Cortex of kidney (tissue), 1 donor: ENCODE measurements at places on chromosomes 4 and X.

DNA sequence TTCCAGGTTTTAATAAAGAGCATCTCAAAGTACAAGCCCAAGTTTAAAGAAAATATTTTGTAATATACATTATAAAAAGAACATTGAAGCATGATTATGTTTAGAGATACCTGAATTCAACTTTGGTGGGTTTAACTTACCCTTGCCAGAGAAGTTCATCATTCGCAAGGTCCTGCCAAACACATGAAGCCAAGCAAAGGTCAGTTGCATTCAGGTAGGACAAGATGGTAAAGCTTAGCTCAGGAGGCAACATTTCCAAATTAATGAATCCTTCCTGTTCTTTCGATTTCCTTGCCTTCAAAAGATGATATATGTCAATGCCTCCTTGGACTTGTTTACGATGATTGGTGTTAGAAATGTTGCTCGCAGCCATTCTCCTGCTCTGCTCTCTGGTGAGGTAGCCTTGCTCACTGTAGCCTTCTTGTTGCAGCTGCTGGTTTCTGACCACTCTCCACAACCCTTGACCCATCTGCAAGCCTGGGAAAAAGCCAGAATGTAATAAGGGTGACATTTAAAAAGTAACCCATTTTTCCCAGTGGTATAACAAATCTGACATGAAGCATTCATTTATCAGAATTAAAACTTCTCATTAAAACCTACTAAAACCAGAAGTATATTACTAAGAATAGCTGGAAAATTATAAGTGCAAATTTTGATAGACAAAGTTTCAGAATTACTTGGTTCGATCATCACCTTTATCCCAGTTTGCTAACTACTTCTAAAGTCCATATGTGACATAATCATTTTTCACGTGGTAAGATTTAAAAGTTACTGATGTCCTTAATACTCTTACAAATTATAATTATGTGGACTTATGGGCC is 20.6 kb downstream of the FBXO8 start:
- DNase-seq, result no peak

DNA sequence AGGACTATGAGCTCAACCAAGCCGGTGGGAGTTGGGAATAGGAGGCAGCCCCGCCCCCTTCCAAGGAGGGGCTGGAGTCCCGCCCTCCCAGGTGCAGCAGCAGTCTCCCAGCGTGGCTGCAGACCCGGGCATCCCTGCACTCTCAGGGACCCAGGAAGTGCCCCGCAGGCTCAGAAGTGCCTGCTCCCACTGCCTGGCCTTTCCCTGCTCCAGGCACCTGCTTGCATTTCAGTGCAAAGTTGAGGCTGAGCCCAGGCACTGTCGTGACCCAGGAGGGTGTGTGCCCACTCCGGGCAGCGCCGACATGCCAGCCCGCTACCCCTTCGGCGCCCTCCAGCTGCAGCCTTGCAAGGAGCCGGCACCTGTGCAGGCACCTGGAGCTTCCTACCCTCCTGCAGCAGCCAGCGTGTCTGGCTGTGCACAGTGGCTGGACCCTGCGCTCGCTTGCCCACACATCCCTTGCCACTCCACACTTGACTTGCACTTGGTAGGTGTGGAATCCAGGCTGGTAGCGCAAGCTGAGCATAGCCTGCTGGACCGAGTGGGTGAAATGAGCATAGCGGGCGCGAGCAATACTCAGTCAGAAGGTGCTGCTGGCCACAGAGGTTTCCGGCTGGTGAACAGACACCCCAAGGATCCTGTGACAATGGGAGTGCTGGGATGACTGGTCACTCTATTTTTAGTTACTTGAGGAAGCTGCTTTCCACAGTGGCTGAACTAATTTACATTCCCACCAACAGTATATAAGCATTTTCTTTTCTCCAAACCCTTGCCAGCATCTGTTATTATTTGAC is 236.3 kb downstream of the PCDH10 start:
- DNase-seq, result no peak

DNA sequence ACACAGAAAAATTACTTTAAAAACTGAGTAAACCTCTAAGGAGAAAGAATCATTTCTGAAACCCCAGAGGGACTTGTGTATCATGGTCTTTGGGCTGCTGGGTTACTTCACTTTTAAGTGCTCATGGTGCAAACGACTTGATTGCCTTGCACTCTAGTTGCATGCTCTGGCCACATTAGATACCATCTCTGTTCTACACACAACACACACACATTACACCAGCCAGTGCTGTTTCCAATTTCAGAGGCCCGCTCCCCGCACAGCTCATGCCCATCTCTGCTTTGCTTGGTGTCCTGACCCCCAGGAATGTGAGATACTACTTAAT is 2.1 kb downstream of the PPP3CA start:
- DNase-seq, result no peak

DNA sequence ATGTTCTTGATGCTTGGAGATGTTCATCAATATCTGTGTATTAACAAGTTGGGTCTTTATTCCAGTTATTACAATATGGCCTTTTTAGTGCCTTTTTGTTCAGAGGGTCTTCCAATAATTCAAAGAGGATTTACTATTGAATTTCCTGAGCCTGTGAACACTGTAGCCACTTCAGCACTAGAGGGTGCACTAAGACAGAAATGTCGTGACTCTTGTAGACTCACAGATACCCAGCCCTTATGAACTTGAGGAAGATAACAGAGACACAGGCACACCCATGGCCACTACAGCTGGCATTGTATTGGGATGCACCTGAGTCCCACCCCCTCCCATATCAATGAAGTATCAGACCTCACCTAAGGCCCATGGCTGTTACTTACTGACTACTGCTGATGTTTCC is 54.4 kb upstream of the ACTRT1 start:
- no peak for DNase-seq

- DNase-seq, result no peak
These were observed 16.8 kb downstream of the FGFR3 start for GRCh38 chr4:1809754-1810502.

GRCh38 chr4:100870940-100871772 is 353.3 kb upstream of the EMCN start:
- DNase-seq, result no peak

DNA sequence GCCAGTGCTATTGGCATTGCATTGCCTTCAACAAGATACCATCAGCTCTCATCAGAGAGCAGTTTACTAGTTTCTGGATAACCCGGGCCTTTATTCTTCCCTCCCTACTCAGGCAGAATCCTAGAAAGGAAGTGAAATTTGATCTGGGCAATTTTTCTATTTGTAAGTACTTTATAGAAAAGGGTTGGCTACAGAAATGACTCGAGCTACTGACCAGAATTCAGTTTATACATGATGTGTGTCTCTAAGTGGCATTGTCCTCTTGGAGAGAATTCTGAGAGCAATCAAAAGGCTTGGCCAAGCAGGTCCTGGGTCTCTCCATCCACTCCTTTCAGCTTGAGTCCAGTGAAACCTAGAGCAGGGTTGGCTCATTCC is 192.7 kb upstream of the LEF1 start:
- DNase-seq, result no peak

GRCh38 chrX:11609109-11609508 is 56.6 kb downstream of the ARHGAP6 start:
- no peak for DNase-seq

DNA sequence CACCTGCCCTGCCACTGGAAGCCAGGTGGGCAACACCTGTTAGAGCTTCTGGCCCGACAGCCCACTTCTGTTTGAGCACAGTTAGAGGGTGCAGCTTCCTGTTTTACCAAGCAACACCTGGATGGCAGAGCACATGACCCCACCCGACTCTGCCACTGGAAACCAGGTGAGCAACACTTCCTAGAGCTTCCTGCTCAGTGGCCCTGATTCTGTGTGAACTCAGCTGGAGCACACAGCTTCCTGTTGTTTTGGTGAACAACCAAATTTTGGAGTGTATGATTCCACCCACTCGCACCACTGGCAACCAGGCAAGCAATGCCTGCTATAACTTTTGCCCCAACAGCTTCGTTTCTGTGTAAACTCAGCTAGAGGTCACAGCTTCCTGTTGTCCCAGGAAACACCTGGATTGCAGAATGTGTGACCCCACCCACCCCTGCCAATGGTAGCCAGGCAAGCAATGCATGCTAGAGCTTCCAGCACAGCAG is 163.8 kb upstream of the KLF8 start:
- no peak for DNase-seq

GRCh38 chrX:15683193-15683592 is 18.6 kb upstream of the CLTRN start:
- no peak for DNase-seq

DNA sequence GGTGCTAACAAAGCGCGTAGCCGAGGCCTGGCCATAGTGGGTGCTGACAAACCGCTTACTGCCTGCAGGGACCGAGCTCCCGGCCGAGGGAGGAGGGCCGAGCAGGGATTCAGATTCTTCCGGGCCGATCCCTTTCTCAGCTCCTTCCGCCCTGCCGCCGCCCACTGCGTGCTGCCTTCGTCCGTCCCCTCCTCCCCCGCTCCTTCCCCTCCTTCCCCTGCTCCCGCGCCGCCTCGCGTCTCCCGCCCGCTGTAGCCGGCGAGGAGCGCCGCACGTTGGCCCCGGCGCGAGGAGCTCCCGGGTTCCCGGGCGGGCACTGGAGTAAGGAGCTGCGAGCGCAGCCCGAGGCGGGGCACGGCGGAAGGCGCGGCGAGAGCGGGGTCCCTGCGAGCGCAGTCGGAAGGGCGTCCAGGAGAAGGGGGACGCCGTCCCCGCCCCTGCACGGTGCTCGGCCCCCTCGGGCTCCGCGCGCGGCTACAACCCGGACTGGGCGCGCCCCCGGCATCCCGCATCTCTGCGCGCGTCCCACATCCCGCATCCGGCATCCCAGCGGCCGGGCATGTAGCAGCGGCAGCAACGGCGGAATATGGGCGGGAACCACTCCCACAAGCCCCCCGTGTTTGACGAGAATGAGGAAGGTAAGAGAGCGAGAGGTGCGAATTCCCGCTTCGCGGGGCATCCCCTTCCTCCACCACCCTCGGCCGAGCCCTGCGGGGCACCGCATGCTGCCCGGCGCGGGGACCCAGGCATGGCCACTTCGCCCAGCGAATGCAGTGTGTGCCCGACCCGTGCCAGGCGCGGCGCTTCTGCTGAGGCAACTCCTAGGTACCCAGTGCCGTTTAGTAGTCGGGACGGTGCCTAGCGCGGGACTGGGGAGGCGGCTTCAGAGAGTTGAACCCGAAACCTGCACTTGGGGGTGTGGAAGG is at the start of gene STK32B:
Gene STK32B (plus strand): TSS at position 203 of the 926 bp plus-strand sequence.
- DNase-seq, result no peak

DNA sequence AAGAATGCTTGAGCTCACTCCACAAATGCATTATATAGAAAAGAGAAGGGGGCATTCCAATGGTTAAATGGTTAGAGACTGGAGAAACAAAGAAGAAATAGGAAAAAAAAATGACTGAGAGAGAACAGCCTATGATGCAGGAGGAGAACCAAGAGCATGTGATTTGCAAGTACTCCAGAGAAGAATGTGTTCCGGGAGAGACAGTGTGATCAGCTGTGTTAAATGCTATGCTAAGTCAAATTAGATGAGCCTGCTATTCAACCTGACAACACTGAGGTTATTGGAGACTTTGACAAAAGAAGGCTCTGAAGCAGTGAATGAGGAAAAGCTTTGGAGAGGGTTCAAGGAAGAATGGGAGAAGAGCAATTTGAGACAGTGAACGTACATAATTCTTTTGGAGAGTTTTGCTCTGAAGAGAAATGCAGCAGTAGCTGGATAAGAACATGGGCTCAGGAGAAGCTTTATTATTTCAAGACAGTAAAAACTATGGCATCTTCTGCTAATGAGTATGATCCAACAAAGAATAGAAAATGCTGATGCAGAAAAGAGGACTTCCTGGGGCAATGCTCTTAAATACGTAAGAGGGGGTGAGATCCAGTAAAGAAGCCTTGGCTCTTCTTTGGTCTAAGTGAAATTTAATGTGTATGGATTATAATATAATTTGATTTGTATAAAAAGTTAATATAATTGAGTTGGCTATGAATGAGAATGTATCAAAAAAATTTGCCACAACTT is 66.3 kb downstream of the PPP3CA start:
- DNase-seq, result no peak

- DNase-seq, result no peak
These were observed 3.8 kb upstream of the GUCY2F start for GRCh38 chrX:109485470-109486340.

DNA sequence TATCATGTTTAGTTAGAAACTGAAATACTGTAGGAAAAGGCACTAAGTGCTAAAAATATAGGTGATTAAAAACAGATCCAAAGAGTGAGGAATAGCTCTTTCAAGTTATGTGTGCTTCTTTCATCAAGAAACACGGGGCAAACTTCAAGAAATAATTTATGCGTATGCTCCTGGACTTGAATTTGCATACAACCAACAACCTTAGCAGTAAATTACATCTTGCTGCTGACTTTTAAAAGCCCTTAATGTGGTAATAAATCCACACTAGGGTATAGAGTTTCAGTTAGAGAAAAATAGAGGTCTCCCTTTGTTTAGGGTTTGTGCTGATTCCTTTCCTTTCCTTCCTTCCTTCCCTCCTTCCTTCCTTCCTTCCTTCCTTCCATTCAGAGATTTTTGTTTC is 94.5 kb upstream of the GC start:
- no peak for DNase-seq

DNA sequence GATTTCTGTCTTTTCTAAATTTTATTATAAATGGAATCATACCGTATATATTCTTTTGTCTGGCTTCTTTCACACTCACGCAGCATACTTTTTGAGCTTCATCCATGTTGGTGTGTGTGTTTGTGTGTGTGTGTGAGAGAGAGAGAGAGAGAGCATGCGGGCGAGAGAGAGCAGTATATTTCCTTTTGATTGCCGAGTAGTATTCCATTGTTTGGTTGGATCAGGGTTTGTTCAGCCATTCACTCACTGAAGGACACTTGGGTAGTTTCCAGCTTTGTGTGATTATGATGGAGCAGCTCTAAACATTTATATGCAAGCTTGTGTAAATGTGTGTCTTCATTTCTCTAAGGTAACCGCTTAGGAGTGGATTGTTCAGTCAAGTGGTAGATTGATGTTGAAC is 3.1 kb upstream of the L1CAM start:
- DNase-seq, result no peak

GRCh38 chrX:96985046-96985445 is 101.3 kb downstream of the RPA4 start:
- no peak for DNase-seq

GRCh38 chr4:176919631-176920030 is 126.9 kb upstream of the VEGFC start:
- no peak for DNase-seq

DNA sequence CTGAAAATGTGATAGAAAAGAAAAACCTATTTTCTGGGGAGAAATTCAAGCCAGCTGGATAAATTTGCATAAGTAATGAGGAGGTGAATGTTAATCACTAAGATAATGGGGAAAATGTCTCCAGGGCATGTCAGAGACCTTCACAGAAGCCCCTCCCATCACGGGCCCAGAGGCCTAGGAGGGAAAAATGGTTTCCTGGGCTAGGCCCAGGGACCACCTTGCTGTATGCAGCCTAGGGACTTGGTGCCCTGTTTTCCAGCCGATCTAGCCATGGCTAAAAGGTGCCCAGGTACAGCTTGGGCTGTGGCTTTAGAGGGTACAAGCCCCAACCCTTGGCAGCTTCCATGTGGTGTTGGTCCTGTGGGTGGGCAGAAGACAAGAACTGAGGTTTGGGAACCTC is 46.6 kb upstream of the TRPC5OS start:
- no peak for DNase-seq

- no peak for DNase-seq
These were observed 4.0 kb downstream of the PCYT1B start for GRCh38 chrX:24643116-24643515.

GRCh38 chr4:16092682-16093319 is 9.0 kb upstream of the PROM1 start:
- DNase-seq, result no peak
